Pulmonary artery endothelial cell (primary cell): ENCODE measurements at places on chromosomes 2 and 18. TPM values are rescaled to one million over a fixed set of nuclear protein-coding genes. Genes with fewer than 3 reads are reported as not detected.

GMPPA gene
- total RNA-seq = 44.5 and 45.1 TPM in 2 replicates

ADGRF3 gene
- total RNA-seq = 0.04 TPM in 1 of 2 replicates, not detected in the other

RAB6C gene
- total RNA-seq = not detected in 2 replicates

TSPYL6 gene
- not detected in 2 replicates for total RNA-seq

GRCh38 chr2:180952731-180953336 lies 27.6 kb upstream of the UBE2E3 start:
- no peak for DNase-seq

ZNF516 gene
- total RNA-seq = 9.3 and 10.0 TPM in 2 replicates
